ENCODE measurements at places on chromosomes 3 and 15.
A peak's percentile ranks its signal among the peaks of the same experiment; 100 is the strongest.

- DNase-seq = no peak
These were observed 15.2 kb downstream of the P2RY1 start for GRCh38 chr3:152849996-152850578.

- peak; percentile 72 for DNase-seq
These were observed 252.3 kb downstream of the PTPRG start for GRCh38 chr3:61813636-61814035.

DNA sequence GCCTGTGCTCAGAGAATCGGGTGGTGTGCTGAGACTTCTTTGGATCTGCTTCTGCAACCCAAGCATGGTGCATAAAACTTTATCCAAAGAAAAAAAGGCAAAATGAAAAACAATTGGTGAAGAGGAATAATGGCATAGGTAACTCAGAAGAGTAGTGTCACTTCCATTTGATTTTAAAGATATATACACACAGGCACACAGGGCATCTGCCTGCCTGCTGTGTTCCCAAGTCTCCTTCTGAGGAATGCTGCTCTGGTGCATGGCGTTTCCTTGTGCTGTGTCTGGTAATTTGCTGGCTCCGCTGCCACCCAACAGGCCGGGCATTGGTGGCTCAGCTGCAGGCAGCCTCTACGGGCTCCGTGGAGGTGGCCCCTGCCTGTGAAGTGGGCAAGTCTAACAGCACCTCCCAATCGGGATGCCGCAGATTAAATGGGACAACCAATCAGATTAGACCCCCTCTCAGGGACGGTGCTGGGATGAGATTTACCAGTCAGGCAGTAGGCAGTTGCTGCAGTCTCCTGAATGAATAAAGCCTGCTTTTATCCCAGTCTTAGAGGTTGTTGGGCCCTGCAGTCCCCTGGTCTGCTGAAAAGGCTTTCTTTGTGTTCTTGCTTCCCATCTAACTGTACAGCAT lies 253.7 kb upstream of the RASGRP1 start:
- DNase-seq = no peak

GRCh38 chr3:60764870-60765269 lies 486.4 kb downstream of the FHIT start:
- no peak for DNase-seq

GRCh38 chr3:70805061-70805889 lies 492.8 kb upstream of the MDFIC2 start:
- DNase-seq = peak; percentile 25
